ENCODE measurements at places on chromosomes 5 and 9. TPM values are rescaled to one million over a fixed set of nuclear protein-coding genes. Genes with fewer than 3 reads are reported as not detected.

Gene OLFML2A
- 4.8 TPM for total RNA-seq

Gene PAIP2
- total RNA-seq, result 164 TPM

Gene SPACA9
- total RNA-seq, result 13.5 TPM

Gene GPR21
- not detected for total RNA-seq

Gene SPINK5
- not detected for total RNA-seq

Gene GABRA1
- total RNA-seq, result 1.4 TPM

Gene HACD4
- 8.0 TPM for total RNA-seq
